ENCODE measurements at places on chromosomes 13 and 19.
A peak's percentile ranks its signal among the peaks of the same experiment; 100 is the strongest.

- H3K36me3 ChIP-seq, result no peaks in the 10 kb centered on the region
- DNase-seq, result no peak
- H3K4me3 ChIP-seq, result no peak overlapping the region
- H3K4me1 ChIP-seq, result peaks cover 22% of the 10 kb centered on the region
- H3K27me3 ChIP-seq, result no peaks in the 10 kb centered on the region
Measured at GRCh38 chr19:41784312-41784711, 12.1 kb upstream of the CEACAM3 start.

- H3K36me3 ChIP-seq, result no peaks in the 10 kb centered on the region
- peaks cover 19% of the 10 kb centered on the region for H3K4me1 ChIP-seq
- no peaks in the 10 kb centered on the region for H3K27me3 ChIP-seq
- no peak overlapping the region for H3K4me3 ChIP-seq
- no peak overlapping the region for H3K27ac ChIP-seq
Measured at GRCh38 chr13:99057310-99057975, 79.6 kb upstream of the DOCK9 start.

DNA sequence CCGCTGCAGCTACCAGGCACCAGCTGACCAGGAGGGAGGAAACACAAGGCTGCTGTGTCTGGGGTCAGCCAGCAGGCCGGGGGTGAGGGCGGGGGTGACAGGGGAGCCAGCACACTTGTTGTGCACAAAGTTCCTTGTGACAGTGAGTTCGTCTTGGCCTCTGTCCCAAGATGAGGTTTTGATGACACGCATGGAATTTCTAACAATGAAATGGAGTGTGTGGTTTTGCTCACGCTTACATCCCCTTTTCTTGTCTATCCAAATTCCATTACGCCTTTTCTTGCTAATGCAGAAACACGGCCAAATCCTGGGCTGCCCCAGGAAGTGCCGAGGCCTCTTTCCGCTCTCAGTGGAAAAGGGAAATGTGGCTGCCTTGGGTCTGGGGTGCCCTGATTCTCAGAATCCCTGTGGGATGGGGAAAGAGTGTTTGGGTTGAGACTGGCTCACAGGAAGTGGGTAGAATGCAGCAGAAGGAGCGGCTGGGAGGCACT lies 73.8 kb downstream of the GADD45B start:
- no peak overlapping the region for H3K4me3 ChIP-seq
- H3K4me1 ChIP-seq, result peaks cover 13% of the 10 kb centered on the region
- H3K27me3 ChIP-seq, result no peaks in the 10 kb centered on the region
- H3K27ac ChIP-seq, result no peak overlapping the region
- no peak for DNase-seq
- no peaks in the 10 kb centered on the region for H3K36me3 ChIP-seq

DNA sequence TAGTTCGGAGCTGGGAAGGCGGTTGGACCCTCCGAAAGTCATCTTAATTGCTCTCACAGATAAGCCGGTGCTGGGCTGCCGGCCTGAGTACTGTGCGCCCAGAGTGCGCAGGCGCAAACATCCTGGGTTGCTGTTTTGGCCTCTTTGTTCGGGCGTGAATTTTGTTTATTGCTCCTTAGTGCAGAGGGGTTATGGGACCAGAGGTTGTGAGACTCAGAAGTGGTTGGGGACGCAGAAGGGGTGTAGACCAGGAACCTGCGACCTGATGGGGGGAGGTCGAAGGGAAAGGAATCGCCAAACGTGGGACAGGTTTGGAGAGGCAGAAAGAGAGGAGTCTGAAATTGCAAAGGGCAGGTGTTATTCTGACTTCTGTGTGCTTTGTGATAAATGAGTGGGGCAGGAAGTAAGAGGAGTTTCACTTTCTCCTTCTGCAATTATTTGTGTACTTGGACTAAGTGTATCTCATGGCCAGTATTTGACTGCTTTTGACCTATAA lies 607 bp upstream of the ZNF566 start:
- H3K27ac ChIP-seq, result peak overlapping the region; percentile 99
- peak; percentile 95 for DNase-seq
- H3K36me3 ChIP-seq, result no peaks in the 10 kb centered on the region
- H3K27me3 ChIP-seq, result no peaks in the 10 kb centered on the region
- no peaks in the 10 kb centered on the region for H3K4me1 ChIP-seq

- no peaks in the 10 kb centered on the region for H3K36me3 ChIP-seq
- H3K27ac ChIP-seq, result no peak overlapping the region
- H3K4me3 ChIP-seq, result no peak overlapping the region
- no peak for DNase-seq
- no peaks in the 10 kb centered on the region for H3K27me3 ChIP-seq
- no peaks in the 10 kb centered on the region for H3K4me1 ChIP-seq
Measured at GRCh38 chr19:35805526-35806102, 7.0 kb downstream of the PRODH2 start.

GRCh38 chr19:43773725-43774102 lies 7.1 kb downstream of the KCNN4 start:
- no peaks in the 10 kb centered on the region for H3K36me3 ChIP-seq
- no peaks in the 10 kb centered on the region for H3K27me3 ChIP-seq
- H3K27ac ChIP-seq, result no peak overlapping the region
- no peak overlapping the region for H3K4me3 ChIP-seq
- DNase-seq, result no peak

DNA sequence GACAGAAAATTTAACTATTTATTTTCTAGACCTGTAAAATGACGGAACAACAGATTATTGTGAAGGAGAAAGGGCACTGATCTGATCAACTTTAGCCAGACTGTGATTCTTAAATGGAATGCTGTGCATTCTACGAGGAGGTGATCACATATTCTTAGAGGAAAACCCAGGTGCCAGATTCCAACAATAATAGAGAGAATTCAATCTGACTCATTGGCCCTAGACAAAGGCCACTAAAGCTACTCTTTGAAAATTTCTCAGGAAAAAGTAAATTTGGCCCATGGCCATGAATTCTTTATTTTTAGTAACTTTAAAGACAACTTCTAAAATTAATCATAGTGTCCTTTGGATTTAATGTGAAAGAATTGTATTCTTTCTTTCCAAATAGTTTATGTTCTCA lies 58.6 kb upstream of the POSTN start:
- no peak for DNase-seq
- H3K36me3 ChIP-seq, result no peaks in the 10 kb centered on the region
- no peak overlapping the region for H3K4me3 ChIP-seq
- H3K27ac ChIP-seq, result no peak overlapping the region
- no peaks in the 10 kb centered on the region for H3K27me3 ChIP-seq

- no peaks in the 10 kb centered on the region for H3K27me3 ChIP-seq
- H3K4me1 ChIP-seq, result peaks cover 9% of the 10 kb centered on the region
- H3K27ac ChIP-seq, result no peak overlapping the region
- no peak overlapping the region for H3K4me3 ChIP-seq
- H3K36me3 ChIP-seq, result no peaks in the 10 kb centered on the region
Measured at GRCh38 chr13:85503797-85504196, 295.4 kb downstream of the SLITRK6 start.

- no peak overlapping the region for H3K4me3 ChIP-seq
- no peaks in the 10 kb centered on the region for H3K36me3 ChIP-seq
- no peak overlapping the region for H3K27ac ChIP-seq
- H3K4me1 ChIP-seq, result peaks cover 38% of the 10 kb centered on the region
- H3K27me3 ChIP-seq, result no peaks in the 10 kb centered on the region
Measured at GRCh38 chr13:30332456-30333143, 25.2 kb upstream of the KATNAL1 start.

DNA sequence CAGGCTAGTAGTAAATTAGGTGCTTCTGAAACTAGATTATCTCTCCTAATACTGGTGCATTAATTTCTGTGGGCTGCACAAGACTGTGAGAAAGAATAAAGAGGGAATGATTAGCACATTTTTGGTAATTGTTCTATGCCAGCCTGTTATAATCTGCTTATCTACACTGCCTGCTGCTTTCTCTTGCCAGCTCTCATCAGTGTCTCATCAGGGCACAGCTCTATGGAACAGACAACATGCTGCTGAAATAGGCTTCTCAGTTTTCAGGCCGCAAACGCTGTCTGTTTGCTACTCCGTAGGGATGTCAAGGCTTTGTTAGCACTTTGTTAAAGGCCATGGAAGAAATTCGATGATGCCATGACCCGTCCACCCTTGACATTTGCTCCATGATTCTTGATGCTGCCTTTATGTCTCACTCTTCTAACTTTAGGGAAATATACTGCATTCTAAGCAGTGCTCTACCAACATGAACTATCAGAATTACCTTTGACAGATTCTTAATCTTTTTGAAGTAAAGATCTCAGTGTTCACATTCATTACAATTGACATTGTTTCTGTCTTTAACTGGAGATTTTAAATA lies 84.0 kb upstream of the PRR20A start:
- no peak overlapping the region for H3K4me3 ChIP-seq
- DNase-seq, result no peak
- no peaks in the 10 kb centered on the region for H3K27me3 ChIP-seq
- H3K36me3 ChIP-seq, result no peaks in the 10 kb centered on the region

DNA sequence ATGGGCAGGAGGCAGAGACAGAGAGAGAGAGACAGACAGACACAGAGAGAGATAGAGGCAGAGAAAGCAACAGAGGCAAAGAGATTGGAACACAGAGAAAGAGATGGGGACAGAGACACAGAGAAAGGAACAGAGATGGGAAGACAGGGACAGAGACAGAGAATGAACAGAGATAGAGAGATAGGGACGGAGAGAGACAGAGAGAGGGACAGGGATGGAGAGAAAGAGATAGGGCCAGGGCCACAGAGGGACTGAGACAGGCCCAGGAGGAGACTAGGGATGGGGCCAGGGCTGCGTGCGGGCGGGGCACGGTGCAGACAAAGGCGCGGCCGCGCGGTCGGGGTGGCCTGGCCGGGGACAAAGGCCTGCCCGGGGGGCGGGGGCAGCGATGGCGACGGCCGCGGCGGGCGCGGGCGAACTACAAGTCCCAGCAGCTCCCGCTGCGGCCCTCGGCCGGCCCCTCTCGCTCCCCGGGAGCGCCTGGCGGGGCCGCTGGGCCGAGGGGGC lies at the start of gene ZNF358:
Gene ZNF358 (plus strand): TSS at position 459 of the 507 bp plus-strand sequence. CDS start 3,140 bp downstream, outside the sequence.
- H3K36me3 ChIP-seq, result peaks cover 1% of the 10 kb centered on the region
- H3K4me3 ChIP-seq, result peak within 1 kb of the TSS; percentile 75
- H3K4me1 ChIP-seq, result peaks cover 5% of the 10 kb centered on the region
- peak; percentile 79 for DNase-seq

- no peaks in the 10 kb centered on the region for H3K4me1 ChIP-seq
- no peak overlapping the region for H3K27ac ChIP-seq
- no peak overlapping the region for H3K4me3 ChIP-seq
Measured at GRCh38 chr13:47017476-47017875, 120.6 kb upstream of the HTR2A start.

DNA sequence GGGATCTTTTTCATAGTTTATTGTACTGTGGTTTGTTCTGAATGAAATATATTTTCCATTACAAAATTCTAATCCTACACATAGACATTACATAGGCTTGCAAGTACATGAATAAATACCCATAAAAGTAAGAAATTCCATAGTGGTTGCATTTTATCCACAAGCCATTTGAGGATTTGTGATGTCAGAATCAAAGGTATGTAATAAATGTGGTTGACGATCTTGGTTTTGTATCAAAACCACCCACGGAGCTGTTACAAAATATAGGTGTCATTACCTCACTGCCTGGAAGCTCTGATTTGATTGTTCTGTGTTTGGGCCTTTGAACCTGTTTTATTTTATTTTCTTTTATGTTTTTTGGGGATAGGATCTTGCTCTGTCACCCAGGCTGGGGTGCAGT lies 125.1 kb downstream of the NALCN start:
- no peak overlapping the region for H3K4me3 ChIP-seq
- DNase-seq, result no peak
- no peak overlapping the region for H3K27ac ChIP-seq
- no peaks in the 10 kb centered on the region for H3K36me3 ChIP-seq
- H3K4me1 ChIP-seq, result no peaks in the 10 kb centered on the region

DNA sequence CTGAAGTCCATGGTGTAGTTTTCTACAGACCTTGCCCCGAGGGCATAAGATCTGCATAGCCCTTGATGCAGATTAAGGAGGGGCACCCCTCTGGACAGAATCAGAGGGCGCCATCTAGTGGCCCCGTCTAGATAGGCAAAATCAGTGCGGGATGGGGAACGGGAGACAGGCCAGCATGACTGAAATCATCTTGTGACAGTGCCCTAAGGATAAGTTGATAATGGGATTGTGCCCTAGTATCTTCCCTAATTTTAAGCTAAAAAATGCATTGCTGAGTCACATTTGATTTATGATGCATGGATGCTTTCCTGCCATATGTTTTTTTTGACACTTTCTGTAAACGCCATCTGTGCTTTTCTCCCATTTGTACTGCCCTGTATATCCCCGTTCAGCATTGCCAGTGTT lies 19.0 kb upstream of the GPI start:
- H3K27me3 ChIP-seq, result no peaks in the 10 kb centered on the region
- H3K36me3 ChIP-seq, result peaks cover 6% of the 10 kb centered on the region
- peak; percentile 75 for DNase-seq
- no peak overlapping the region for H3K4me3 ChIP-seq

DNA sequence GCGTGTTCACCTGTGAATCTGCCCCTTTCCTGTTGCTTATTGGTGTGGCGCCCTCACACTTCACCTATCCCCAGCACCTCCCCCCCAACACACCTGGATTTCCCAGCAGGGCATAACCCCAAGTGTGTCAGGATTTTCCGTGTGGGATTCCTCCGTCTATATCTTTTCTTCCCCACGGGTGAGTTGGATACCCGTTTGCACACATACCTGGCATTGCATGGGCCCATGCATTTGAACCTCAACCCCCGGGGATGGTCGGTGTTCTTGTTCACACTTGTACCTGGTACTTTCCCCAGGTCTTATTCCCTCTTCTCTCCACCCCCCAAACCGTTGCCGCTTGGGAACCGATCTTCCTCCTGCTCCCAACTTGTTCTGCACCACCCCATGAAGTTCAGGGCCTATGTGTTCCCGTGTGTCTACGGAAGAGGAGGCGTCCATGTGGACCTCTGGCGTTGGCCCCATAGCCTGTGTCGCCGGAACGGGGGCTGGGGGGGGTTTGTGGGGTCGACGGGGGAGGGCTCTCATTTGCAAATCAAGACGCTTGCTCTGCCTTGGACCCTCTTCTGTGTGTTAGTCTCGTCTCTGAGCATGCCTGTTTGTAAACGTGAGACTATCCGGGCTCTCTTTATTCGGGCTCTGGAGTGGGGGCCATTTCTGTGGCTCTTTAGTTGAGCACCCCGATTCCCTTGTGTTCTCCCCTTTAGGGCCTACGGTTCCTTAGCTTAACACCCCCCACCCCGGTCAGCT lies 1.7 kb downstream of the PRR12 start:
- H3K27ac ChIP-seq, result peak overlapping the region; percentile 82
- H3K36me3 ChIP-seq, result peaks cover 1% of the 10 kb centered on the region
- H3K4me1 ChIP-seq, result peaks cover 10% of the 10 kb centered on the region

GRCh38 chr13:110914331-110915056 lies 375 bp downstream of the ANKRD10 start:
- peaks cover 2% of the 10 kb centered on the region for H3K36me3 ChIP-seq
- H3K27ac ChIP-seq, result peak overlapping the region; percentile 61
- H3K27me3 ChIP-seq, result no peaks in the 10 kb centered on the region
- peak overlapping the region; percentile 95 for H3K4me3 ChIP-seq

GRCh38 chr13:111168107-111168506 lies 53.0 kb downstream of the ARHGEF7 start:
- H3K36me3 ChIP-seq, result no peaks in the 10 kb centered on the region
- no peak overlapping the region for H3K4me3 ChIP-seq
- H3K4me1 ChIP-seq, result no peaks in the 10 kb centered on the region
- DNase-seq, result no peak
- no peak overlapping the region for H3K27ac ChIP-seq
- H3K27me3 ChIP-seq, result no peaks in the 10 kb centered on the region

Data from Caco-2 (cell line).